Astrocyte (in vitro differentiated cells and primary cell): ENCODE measurements at places on chromosomes 1 and 21.
A peak's percentile ranks its signal among the peaks of the same experiment; 100 is the strongest.

DNA sequence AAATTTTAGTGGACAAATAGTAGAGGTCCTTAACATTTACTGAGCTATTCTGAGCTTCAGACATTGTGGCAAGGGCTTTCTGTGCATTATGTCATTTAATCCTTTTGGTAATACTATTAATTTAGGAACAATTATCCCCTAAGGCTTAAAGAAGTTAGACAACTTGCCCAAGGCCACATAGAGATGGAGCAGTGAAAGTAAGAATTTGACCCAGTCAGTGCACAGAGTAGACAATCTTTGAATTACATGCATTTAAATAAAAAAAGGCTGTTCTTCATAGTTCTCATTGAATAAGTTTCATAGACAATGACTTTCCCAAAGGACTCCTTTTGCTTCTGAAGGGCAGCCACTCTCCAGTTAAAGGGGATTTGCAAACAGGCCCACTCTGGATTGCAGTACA is 142.7 kb downstream of the RUNX1 start:
- no peak for DNase-seq

DNA sequence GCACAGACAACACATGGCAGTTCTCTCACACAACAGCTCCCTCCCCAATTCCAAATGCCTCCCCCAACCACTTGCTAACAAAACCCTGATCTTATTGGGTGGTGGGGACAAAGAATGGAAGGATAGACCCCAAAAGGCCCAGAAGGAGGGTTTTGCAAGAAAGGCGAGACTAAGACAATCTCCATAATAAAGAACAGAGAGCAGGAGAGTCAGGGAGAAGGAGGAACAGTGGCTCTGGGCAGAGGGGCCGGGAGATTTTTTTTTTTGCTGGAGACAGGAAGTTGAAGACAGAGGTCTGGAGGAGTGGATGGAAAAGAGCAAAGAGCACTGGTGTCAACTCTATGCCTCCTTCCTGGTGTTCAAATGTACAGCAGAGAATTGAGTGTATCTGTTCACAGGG is 6.5 kb upstream of the C1QA start:
- no peak for DNase-seq

- DNase-seq: no peak
Measured at GRCh38 chr1:29309621-29310020, 73.3 kb downstream of the PTPRU start.

DNA sequence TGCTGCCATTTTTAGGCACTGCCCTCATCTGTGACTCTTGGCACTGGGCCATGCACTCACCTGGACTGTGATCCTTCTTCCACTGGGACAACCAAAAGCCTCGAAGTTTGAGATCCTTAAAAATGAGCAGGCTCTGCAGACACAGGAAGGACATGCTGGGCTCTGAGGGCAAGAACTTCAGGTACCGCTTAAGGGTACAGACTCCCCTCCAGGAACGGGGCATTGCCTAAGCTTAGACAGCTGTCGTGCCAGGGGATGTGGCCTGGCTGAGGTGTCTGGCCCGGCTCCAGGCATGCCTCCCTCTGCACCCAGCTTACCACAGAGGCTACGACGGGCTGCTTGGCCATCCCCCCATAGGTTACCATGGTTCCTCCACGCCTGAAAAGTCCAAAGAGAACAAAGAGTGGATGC is 14.2 kb upstream of the SRSF4 start:
- no peak for DNase-seq

DNA sequence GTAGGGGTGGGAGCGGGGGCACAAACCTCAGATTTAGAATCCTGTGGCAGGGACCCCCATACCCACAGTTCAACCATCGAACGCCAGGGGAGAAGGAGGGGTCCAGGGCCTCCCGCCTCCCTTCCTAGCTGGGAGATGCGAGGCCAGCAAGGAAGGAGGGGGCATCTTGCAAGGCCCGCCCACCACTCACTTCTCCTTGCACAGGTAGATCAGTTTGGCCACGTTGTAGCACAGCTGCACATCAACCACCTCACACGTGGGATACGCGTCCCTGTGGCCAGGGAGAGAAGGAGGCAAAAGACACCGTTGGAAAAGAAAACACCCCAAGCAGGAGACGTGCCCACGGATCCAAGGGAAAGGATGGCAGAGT is 19.6 kb downstream of the TMEM63A start:
- no peak for DNase-seq

DNA sequence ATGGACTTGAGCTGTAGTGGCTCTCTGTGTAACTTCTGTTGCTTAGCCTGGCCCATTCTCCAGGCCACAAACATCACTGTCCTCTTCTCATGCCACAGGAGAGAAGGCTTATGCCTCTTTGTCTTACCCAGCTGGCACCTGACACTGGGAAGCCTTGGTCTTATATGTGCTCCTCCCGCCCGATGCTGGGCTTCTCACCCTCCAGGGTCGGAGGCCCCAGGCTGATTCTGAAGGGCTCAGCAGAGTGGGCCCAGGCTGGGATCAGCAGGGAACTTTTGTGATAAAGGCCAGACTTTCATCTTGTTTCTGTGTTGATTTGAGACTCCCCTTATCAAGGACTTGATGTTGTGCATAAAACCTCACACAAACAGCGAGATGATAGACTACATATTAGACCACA is 29.8 kb downstream of the TRPM2 start:
- DNase-seq: no peak

DNA sequence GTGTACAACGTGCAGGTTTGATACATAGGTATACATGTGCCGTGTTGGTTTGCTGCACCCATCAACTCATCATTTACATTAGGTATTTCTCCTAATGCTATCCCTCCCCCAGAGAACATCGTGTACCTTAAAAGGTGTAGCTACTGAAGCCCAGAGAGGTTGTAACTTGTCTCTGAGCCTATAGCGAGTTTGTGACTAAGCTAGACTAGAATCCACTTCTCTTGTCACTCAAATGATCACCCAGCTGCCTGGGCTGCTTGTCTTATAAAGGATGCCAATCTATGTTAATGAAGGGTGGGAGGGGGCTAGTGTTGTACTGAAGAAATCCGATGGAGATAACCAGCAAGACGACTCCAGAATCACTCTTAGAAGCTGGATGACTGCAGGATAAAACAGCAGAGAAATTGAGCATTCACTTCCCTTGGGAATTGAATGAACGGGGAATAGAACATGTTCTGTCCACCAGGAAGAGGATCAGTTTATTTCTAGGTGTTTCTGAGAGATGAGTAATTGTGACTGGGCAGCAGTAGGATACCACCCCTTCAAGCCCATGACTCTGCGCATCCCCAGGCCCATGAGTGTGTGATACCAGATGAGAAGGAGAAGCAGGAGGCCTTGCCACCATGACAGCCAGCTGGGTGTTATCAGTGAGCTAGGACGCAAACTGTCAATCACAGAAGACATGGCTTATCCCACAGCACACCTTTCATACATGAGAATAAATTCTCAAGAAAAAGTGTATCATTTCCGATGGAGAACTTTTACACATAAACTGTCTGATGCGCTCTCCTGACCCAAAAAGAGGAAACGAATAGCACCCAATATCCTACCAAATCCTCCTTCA is 390.4 kb downstream of the NTNG1 start:
- DNase-seq: no peak

DNA sequence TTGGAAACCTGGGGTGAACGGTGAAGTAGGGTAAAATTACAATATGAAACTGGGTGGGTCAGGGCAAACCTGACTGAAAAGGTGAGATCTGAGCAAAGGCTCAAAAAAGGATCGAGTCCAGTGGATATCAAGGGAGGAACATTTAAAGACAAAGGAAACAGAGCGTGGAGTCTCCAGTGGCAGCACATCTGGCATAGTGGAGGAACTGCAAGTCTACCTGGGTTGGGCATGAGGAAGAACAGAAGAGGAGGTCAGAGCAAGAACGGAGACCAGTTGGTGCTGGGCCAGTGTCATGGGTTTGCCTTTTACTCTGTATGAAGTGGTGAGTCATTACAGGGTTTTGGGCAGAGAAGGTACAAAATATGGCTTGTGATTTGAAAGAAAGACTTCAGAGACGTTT is 163.7 kb downstream of the NTPCR start:
- peak; percentile 79 for DNase-seq

DNA sequence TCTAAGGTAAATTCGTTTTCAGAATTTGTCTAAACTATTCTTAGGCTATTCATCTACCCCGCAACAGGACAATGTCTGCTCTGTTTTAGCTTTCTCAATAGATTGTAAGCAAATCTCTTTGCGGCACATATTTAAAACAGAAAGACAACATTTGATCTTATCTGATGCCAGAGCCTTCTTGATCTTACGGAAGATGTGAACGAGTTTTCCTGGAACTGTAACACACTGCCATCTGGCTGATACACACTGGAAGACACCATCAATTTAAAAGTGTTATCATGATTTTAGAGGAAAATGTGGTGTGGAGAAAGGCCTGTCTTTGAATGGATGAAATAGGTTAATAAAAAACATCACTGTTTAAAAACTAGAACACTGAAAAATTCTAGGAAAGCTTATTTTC is 36.1 kb downstream of the COA6 start:
- no peak for DNase-seq
